Neural progenitor cell (in vitro differentiated cells): ENCODE measurements at places on chromosomes 7 and 10. TPM values are rescaled to one million over a fixed set of nuclear protein-coding genes. Genes with fewer than 3 reads are reported as not detected.

Gene NME8
- 0.34 and 9.0 TPM in 2 replicates for total RNA-seq

Gene CUZD1
- 0.43 and 0.74 TPM in 2 replicates for total RNA-seq

Gene BTRC
- total RNA-seq = 23.5 and 25.4 TPM in 2 replicates

DNA sequence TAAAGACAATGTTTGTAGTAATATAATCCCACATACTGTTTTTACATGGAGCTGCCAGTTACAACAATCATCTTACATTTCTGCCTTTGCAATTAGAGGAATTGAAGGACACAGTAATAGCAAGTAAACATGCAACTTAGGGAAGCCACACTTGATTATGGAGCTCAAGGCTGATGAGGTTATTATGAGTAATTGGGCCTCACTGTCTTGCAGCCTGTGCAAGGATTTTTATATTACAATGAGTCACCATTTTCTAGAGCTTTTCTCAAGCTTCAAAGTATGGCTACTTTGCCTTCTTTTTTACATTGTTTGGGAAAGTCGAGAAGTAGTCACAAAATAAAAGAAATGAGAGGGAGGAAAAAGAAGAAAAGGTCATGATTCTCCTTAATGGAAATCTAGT lies 226.4 kb downstream of the KIAA1217 start:
- H3K27me3 ChIP-seq = no peaks in the 10 kb centered on the region
- no peak overlapping the region for H3K4me3 ChIP-seq
- peaks cover 6% of the 10 kb centered on the region for H3K4me1 ChIP-seq
- H3K27ac ChIP-seq = no peak overlapping the region
- H3K36me3 ChIP-seq = no peaks in the 10 kb centered on the region
- DNase-seq = no peak

GRCh38 chr10:128704716-128705115 lies 578.5 kb upstream of the MKI67 start:
- peaks cover 6% of the 10 kb centered on the region for H3K36me3 ChIP-seq
- no peaks in the 10 kb centered on the region for H3K27me3 ChIP-seq
- H3K4me1 ChIP-seq = no peaks in the 10 kb centered on the region

DNA sequence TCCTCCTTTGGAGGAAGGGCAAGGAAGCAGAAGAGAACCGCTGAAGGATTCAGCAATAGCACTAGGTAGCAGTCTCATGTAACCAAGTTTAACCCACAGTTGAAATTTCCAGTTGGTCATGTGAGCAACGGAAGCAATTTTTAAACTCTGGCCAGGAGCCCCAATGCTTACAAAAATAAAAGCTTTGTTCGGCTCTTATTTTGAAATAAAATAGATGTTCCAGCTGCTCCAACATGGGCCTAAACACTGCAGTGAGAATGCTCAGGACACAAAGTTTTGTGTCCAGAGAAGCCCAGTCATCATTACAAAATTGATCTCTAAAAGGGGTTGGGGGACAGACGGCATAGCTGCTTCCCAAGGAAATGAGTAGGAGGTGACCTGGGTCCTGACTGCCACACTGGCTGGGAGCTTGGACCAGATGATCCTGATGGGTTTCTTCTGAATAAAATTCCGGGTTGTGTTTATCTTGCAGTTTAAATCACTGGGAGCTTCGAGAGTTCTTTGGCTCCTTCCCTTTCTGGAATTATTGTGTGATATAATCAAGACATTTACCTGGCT lies 452 bp upstream of the TMEM140 start:
- H3K4me1 ChIP-seq = no peaks in the 10 kb centered on the region
- H3K4me3 ChIP-seq = no peak overlapping the region
- no peaks in the 10 kb centered on the region for H3K27me3 ChIP-seq
- no peak for DNase-seq
- no peak overlapping the region for H3K27ac ChIP-seq

DNA sequence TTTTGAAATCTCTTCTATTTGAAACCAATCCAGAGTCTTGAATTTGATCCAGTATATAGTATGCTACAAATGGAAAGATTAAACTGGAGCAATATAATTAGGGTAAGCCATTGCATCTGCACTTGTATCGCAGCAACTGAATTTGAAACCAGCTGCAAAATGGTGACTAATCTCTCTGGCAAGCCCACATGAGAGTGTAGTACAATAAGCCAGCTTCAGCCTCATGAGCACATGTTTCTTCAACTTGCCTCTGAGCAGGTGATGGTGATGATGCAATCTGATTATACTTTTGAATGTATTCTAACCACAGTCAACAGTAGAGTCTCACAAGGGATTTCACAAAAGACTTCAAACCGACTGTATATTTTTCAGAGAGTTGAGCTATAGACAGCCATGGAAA lies 829 bp upstream of the RPA3 start:
- no peak overlapping the region for H3K27ac ChIP-seq
- no peak for DNase-seq
